Erythroblast (primary cell): ENCODE measurements at places on chromosomes 12 and 14.

- no peak for DNase-seq
Measured at GRCh38 chr12:226401-226800, 12.4 kb upstream of the SLC6A12 start.

- DNase-seq, result no peak
Measured at GRCh38 chr12:3110578-3110977, 33.4 kb downstream of the TSPAN9 start.

GRCh38 chr12:93365616-93366405 is 11.9 kb upstream of the NUDT4 start:
- DNase-seq, result no peak

DNA sequence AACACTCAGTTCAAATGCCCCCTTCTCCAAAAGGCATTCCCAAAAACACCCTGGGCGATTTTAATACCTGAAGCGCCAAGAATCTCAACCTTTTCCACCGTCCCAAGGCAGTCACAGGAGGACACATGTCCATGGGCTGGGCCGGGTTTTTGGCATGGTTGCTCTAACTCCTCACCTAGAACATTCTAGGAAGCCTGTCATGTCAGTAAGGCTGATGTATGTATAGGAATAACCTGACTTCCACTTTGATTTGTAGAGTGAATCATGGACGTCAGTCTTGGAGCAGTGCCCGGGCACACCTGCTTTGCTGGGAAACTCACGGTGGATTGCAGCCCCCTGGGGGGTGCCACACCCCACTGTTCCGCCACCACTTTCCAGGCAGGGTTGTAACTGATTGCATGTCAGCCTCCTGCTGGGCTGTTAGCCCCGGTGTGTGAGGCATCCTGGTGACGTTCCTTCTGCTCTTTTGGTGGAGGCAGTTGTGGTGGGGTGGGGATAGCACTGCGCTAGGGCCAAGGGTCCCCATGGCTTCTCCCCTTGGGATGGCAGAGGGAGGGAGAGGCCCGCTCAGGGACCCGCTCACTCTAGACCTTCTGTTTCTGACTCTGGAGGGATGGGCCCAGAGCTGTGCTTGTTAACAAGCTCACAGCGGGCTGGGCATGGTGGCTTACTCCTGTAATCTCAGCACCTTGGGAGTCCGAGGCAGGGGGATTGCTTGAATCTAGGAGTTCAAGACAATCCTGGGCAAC is 35.2 kb upstream of the FAM181A start:
- no peak for DNase-seq

GRCh38 chr14:68361231-68361630 is 431.6 kb downstream of the ZFP36L1 start:
- no peak for DNase-seq

- DNase-seq, result no peak
Measured at GRCh38 chr12:70032076-70032475, 207.0 kb downstream of the MYRFL start.

- DNase-seq, result no peak
Measured at GRCh38 chr14:81295958-81296923, 75.5 kb upstream of the GTF2A1 start.

DNA sequence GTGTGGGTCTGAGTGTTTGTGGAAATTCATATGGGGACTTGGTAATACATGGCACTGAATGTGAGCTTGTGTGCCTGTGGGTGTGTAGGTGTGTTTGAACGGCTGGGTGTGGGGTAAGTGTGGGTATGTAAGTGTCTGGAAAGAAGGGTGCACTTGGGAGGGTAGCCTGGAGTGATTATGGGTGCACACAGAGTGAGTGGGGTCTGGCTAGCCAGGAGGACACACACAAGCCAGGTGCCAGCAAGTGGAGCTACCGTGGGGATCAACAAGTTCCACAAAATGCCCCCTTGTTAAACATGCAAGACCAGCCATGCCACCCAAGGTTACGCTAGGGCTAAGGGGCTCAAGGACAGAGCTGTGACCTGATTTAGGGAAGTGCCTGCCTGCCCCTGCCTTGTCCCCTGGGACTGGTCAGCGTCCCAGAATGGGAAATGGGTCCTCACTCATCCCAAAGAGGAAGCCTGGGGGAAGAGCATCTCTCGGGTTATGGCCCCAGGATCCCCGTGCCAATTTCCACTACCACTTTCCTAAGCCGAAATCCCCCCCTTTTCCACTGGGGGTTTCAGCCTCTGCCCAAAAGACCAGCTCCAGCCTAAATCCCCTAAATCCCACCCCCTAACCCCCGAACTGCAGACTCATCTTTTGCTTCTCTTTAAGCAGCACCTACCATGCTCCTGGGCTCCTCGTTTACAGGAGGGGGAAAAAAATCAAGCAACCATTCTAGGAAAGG is 118.6 kb downstream of the DICER1 start:
- DNase-seq, result no peak
